ENCODE measurements at places on chromosomes 12 and 14.
A peak's percentile ranks its signal among the peaks of the same experiment; 100 is the strongest.

GRCh38 chr12:12613344-12613743 lies 1.7 kb downstream of the CREBL2 start:
- H3K4me1 ChIP-seq = peaks cover 55% of the 10 kb centered on the region
- H3K4me3 ChIP-seq = peak overlapping the region; percentile 7
- no peaks in the 10 kb centered on the region for H3K27me3 ChIP-seq
- H3K36me3 ChIP-seq = no peaks in the 10 kb centered on the region

- no peak overlapping the region for H3K4me3 ChIP-seq
- H3K27ac ChIP-seq = no peak overlapping the region
- H3K4me1 ChIP-seq = no peaks in the 10 kb centered on the region
These were observed 87.0 kb downstream of the TSHR start for GRCh38 chr14:81042438-81042837.

DNA sequence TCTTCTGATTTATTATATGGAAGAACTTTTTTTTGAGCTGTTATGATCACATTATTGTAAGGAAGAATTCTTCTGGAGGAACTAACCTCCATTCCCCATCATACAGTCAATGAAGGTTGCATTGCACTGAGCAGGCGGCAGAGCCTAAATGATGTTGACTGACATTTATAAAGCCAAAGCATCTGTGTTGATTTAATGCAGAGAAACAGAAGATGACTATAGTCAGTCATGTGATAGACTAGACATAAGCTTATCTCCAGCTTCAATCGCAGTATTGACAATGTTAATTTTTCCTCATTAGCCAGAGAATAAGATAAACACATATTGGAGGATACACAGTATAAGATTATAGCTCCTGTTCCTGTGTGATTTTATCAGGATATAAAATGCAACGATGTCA lies 82.0 kb downstream of the PRICKLE1 start:
- H3K36me3 ChIP-seq = no peaks in the 10 kb centered on the region
- no peaks in the 10 kb centered on the region for H3K4me1 ChIP-seq
- H3K27ac ChIP-seq = no peak overlapping the region
- H3K4me3 ChIP-seq = no peak overlapping the region
- DNase-seq = no peak

DNA sequence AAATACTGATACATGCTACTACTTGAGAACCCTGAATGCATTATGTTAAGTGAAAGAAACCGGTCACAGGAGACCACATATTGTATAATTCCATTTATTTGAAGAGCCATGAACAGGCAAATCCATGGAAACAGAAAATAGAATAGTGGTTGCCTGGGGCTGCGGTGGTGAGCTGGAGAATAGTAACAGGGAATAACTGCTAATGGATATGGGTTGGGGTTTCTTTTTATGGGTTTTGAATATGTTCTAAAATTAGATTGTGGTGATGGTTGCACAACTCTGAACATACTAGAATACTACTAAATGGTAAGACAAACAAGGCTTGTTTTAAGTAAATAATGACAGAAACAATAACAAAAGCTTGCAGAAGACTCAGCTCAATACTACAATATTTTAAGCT lies 293.0 kb downstream of the BTG1 start:
- no peak for DNase-seq
- no peak overlapping the region for H3K27ac ChIP-seq
- no peak overlapping the region for H3K4me3 ChIP-seq

DNA sequence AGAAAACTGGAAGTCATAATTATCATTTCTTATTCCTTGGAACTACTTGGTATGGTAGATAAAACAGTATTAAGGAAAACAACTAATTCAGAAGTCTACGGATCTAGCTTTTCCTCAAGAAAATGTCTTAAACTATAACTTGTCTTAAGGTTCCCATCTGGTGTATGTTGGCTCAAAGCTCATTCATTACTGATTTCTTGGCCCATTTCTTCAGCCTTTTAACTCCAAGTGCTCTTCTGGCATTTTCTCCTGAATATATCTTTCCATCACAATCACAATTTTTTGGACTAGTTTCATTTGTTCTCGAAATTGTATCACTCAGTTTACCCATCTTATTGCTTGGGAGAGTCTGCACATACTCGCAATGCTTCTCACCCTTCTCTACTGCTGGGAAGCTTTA lies 150.1 kb downstream of the C12orf50 start:
- no peaks in the 10 kb centered on the region for H3K27me3 ChIP-seq
- no peaks in the 10 kb centered on the region for H3K4me1 ChIP-seq
- no peaks in the 10 kb centered on the region for H3K36me3 ChIP-seq
- H3K27ac ChIP-seq = no peak overlapping the region
- H3K4me3 ChIP-seq = no peak overlapping the region

GRCh38 chr14:71629765-71630492 lies 302.3 kb upstream of the RGS6 start:
- DNase-seq = no peak
- H3K36me3 ChIP-seq = no peaks in the 10 kb centered on the region
- H3K4me3 ChIP-seq = no peak overlapping the region

Data from CD8-positive, alpha-beta memory T cell (primary cell).